ENCODE measurements at places on chromosomes 1 and 21. TPM values are rescaled to one million over a fixed set of nuclear protein-coding genes. Genes with fewer than 3 reads are reported as not detected.

DNA sequence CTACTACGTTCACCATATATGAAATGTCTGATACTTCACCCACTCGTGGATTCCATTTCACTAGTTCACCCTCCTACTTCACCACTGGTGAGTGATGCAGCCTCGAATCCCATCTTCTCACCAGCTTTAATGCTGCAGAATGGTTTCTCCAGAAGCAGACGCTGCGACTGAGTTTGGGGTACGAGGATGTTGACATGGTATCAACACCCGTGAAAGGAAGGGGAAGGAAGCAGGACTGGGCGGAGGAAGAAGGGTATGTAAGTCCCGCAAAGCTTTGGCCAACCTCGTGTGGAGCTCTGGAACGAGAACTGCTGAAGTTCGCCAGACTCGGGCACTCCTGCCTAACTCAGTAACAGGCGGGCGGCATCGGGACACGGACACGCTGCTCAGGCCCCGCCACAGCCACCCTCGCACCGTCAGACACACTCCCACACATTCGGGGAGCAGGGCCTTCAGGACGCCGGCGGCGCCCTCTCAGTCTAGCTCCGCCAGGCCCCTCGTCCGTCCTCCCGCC lies 833 bp upstream of the DIP2A start:
- H3K27ac ChIP-seq = peak overlapping the region; percentile 96
- H3K4me1 ChIP-seq = peaks cover 7% of the 10 kb centered on the region
- peak overlapping the region; percentile 78 for H3K4me3 ChIP-seq
- DNase-seq = peak; percentile 19
- H3K27me3 ChIP-seq = no peaks in the 10 kb centered on the region

- no peaks in the 10 kb centered on the region for H3K36me3 ChIP-seq
- H3K27ac ChIP-seq = peak overlapping the region; percentile 7
- H3K4me3 ChIP-seq = no peak overlapping the region
Observed at GRCh38 chr1:48200166-48200900, 22.2 kb upstream of the SLC5A9 start.

GRCh38 chr1:11940260-11940921 lies 5.9 kb downstream of the PLOD1 start:
- H3K36me3 ChIP-seq = no peaks in the 10 kb centered on the region
- DNase-seq = no peak
- no peak overlapping the region for H3K27ac ChIP-seq
- no peaks in the 10 kb centered on the region for H3K27me3 ChIP-seq

DNA sequence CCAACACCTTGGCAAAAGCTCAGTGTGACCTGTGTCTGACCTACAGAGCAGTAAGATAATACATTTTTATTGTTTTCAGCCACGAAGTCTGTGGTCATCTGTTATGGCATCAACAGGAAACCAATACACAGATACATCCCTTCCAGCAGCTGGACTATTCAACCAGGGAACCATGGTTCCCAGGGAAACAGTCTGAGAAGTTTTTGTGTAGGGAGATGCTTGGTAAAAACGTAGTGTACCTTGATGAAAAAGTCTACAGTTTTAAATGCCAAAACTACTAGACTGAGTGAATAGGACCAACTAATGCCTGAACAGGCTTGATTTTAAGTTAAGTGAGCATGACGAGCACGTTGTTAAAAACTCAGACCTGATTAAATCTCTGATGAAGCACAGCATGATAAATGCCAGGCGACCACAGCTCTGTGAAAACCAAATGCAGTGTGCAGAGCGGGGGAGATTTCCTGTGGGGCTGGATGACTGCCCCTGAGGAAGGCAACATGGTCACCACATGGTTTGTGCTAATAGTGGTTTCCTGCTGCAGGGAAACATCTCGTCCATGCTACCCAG lies 228.9 kb downstream of the TNR start:
- H3K27me3 ChIP-seq = peaks cover 17% of the 10 kb centered on the region
- no peaks in the 10 kb centered on the region for H3K4me1 ChIP-seq
- no peak for DNase-seq
- H3K27ac ChIP-seq = no peak overlapping the region

DNA sequence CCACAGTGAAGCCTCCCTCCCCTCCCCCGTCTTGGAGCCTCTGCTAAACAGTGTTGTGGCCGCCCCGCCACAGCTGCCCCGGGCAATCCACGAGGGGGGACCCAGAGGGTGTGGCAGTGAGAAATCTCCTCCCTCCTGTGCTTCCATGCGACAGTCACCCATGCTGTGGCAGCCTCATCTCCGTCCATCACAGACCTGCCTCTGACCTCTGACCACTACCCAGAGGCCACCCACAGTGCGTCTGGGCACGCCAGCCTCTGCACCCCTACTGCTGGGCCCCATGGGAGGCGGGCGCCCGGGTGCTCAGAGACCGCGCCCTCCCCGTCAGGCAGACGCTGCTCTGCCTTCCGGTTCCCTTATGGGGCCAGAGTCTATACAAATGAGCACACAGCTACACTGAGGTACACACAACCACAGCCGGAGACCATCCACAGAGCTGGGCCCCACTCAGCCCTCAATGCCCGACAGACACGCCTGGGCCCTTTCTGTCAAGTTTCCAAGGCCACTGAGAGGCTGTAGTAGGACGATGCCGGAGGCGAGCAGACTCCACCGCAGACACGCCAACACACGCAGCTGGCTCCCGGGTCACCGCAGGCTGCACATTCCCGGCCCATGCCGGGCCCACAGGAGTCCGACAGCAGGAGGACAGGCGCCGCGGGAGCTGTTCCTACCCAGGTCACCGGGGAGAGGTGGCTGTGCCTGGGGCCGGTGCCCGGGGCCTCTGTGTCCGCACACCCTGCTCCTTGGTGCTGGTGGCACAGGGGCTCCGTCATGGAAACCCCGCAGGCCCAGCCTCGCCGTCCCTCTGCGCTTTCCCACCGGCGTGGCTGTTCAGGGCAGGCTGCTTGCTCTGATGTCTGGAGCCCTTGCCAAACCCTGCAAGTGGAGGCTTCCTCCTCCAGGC lies 23.9 kb upstream of the TMEM52 start:
- H3K36me3 ChIP-seq = no peaks in the 10 kb centered on the region
- DNase-seq = no peak
- no peak overlapping the region for H3K27ac ChIP-seq
- peaks cover 2% of the 10 kb centered on the region for H3K4me1 ChIP-seq
- H3K4me3 ChIP-seq = no peak overlapping the region
- H3K27me3 ChIP-seq = peaks cover 8% of the 10 kb centered on the region

DNA sequence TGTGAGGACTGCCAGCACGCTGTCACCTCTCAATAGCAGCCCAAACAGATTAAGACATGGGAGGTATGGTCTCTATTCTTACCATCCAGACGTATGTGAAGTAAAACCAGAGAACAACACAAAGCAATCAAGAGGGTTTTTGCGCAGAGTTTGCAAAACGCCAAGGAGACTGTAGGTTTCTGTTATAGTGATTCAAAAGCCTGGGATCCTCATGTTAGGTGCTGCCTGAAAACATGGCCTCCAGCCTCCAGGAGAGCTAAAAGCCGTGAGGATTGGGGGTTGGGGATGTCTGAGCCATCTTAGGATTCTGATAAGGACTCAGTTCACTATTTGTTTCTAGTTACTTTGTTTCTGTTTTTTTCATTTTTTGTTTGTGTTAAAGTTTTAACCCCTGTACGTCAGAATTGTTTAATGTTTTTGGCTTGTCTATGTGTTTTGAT lies 4.2 kb upstream of the CCT8 start:
- no peaks in the 10 kb centered on the region for H3K27me3 ChIP-seq
- H3K4me3 ChIP-seq = peak overlapping the region; percentile 66
- H3K36me3 ChIP-seq = no peaks in the 10 kb centered on the region
- DNase-seq = no peak
- no peak overlapping the region for H3K27ac ChIP-seq

Gene KCNT2
- total RNA-seq = 26.1 TPM

Gene TMEM51
- 14.8 TPM for total RNA-seq

Gene IL19
- total RNA-seq = not detected

Gene CROCC
- 51.5 TPM for total RNA-seq
